ENCODE measurements at places on chromosomes 7 and 10.

- no peak for DNase-seq
Observed at GRCh38 chr7:155295511-155295910, 2.2 kb upstream of the INSIG1 start.

DNA sequence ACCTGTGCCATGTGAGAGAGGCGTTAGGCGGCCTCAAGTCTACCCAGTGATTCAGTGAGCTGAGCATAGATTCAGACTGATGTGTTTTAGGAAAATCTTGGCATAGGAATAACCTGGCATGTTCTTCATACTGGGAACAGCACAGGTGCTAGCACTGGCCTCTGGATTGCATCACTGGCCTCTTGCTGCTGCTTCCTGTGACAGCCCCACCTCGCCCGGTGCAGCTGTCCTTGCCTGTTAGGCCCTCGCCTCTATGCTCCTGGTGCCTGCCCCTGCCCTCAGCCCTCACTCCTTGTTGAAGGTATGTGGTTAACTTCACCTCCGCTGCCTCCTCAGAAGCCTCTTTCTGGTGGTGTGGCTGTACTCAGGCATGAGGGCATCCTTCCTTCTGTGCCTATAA lies 46.2 kb downstream of the BLNK start:
- no peak for DNase-seq

DNA sequence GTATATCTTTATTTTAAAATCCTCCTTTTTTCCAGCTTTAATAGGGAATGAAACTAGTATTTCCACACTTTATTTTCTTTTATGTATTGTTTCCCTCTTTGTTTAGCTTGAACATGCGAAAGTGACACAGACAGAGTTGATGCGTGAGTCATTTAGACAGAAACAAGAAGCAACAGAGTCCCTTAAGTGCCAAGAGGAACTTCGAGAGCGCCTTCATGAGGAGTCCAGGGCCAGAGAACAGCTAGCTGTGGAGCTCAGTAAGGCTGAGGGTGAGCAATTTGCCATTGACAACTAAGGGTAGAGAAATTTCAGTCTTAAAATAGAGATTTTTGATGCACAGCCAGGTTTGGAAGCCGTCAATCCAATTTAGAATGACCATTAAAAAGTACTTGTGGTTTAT lies 73.1 kb downstream of the CYP51A1 start:
- no peak for DNase-seq

GRCh38 chr10:132493246-132493755 lies 44.3 kb upstream of the INPP5A start:
- no peak for DNase-seq

DNA sequence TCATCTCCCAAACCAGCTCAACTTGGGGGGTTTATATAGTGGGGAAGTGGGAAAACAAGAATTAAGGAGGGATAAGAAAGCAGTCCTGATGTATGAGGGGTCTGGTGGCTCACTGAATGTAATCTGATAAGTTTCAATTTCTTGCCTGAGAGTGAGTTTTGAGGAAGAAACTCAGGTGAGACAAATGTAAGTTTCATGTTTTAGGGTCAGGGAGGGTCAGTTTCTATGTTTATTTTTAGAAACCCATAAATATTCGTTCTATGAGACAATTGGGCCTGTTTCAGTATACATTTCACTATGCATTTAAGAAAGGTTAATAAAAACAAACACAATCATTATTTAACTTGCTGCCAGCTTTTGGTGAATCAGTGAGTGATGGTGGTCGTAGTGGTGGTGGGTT lies 128.0 kb upstream of the MBL2 start:
- no peak for DNase-seq

GRCh38 chr10:74677951-74678350 lies 148.4 kb upstream of the KAT6B start:
- DNase-seq: no peak

GRCh38 chr7:158723266-158723665 lies 18.7 kb upstream of the NCAPG2 start:
- no peak for DNase-seq

GRCh38 chr7:67807826-67808225 lies 811.2 kb downstream of the TYW1 start:
- no peak for DNase-seq

GRCh38 chr7:106767498-106768323 lies 97.4 kb upstream of the PIK3CG start:
- no peak for DNase-seq

- no peak for DNase-seq
Observed at GRCh38 chr7:122710916-122711315, 8.2 kb upstream of the RNF148 start.

DNA sequence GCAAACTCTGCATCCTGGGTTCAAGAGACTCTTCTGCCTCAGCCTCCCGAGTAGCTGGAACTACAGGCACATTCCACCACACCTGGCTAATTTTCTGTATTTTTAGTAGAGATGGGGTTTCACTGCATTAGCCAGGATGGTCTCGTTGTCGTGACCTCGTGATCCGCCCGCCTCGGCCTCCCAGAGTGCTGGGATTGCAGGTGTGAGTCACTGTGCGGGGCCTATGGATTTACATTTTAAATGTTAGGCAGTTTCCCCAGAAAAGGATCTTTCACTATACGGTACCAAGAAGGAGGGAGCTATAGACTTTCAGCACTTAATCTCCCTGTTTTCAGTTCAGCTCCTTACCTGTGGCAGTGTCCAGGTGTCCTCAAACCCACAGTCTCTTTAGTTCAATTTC lies 50.8 kb downstream of the SIRT1 start:
- peak; percentile 3 for DNase-seq

DNA sequence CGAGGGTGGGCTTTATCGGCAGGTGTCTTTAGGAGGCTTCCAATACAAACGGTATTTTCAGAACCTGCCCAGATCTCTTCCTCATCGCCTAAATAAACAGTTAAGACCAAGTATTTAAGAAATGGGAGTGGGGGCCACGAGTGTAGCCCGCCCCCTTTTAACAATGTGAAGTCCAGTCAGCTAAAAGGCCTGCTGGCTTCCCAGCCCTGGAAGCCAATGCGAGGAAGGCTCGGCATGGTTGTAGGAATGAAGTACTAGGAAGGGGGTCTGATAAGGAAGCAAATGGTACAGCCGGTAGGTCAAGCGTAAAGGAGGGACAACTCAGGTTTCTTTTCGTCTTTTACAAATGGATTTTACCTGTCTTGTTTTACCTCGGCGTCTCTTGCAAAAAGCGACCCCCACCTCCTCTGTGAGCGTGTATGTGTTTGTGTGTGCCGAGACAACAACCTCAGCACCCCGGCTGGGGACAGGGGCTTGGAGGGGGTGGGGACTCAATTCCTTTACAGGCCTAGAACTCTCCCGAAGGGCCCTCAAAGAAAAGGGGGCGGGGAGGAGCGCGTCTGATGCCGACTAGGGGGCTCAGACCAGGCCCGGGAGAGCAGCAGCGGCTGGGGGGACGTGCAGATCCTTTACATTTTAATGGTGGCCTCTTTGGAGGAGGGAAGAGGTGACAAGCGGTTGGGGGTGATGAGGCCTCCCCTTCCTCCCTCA lies 147.6 kb downstream of the GPR85 start:
- DNase-seq: peak; percentile 85

DNA sequence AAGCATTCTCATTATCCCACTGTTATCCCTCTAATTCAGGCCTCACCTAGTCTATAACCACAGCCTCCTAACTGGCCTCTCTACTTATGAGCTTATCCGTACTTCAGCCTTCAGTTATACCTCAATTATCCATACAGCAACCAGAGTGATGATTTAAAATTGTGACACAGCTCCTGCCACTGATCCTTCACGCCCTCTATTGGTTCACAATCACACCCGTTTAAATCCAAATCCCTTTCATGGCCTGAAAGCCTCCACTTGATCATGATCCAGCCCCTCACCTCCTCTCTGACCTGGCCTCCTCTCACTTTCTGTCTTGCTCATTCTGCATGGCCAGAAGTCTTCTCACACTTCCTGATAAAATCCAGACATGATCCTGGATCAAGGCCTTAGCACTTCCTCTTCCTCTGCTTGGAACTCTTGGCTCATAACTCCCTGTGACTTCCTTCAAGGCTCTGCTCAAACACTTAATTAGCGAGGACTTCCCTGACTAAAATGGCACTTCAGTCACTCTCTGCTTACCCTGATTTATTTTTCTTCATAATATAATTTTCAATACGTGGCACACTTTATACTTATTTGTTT lies 19.0 kb upstream of the TMEM26 start:
- DNase-seq: no peak

GRCh38 chr10:10796061-10796773 lies 221.5 kb upstream of the CELF2 start:
- DNase-seq: peak; percentile 46

DNA sequence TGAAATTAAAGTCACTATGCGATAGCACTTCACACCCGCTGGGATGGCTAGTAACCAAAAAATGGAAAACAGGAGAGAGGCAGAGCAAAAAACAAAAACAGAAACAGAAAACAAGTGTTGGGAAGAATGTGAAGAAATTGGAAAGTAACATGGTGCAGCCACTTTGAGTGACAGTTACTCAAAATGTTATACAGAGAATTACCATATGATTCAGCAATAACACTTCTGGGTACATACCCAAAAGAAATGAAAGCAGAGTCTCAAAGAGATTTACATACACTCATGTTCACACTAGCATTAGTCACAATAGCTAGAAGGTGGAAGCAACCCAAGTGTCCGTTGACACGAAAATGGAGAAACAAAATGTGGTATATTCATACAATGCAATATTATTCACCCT lies 88.6 kb upstream of the KCNIP2 start:
- no peak for DNase-seq

- DNase-seq: peak; percentile 80
Observed at GRCh38 chr10:118459642-118460193, 117.6 kb upstream of the FAM204A start.

GRCh38 chr10:61486738-61487396 lies 33.7 kb upstream of the TMEM26 start:
- no peak for DNase-seq

- no peak for DNase-seq
Observed at GRCh38 chr10:17785276-17785930, 23.7 kb upstream of the MRC1 start.

- DNase-seq: no peak
Observed at GRCh38 chr10:133186416-133187090, 26.5 kb downstream of the KNDC1 start.

- no peak for DNase-seq
Observed at GRCh38 chr7:4683884-4684565, 1.9 kb downstream of the FOXK1 start.

GRCh38 chr7:68642727-68643126 lies 955.5 kb upstream of the AUTS2 start:
- no peak for DNase-seq

- DNase-seq: no peak
Observed at GRCh38 chr7:141369422-141369821, 181.8 kb upstream of the AGK start.

DNA sequence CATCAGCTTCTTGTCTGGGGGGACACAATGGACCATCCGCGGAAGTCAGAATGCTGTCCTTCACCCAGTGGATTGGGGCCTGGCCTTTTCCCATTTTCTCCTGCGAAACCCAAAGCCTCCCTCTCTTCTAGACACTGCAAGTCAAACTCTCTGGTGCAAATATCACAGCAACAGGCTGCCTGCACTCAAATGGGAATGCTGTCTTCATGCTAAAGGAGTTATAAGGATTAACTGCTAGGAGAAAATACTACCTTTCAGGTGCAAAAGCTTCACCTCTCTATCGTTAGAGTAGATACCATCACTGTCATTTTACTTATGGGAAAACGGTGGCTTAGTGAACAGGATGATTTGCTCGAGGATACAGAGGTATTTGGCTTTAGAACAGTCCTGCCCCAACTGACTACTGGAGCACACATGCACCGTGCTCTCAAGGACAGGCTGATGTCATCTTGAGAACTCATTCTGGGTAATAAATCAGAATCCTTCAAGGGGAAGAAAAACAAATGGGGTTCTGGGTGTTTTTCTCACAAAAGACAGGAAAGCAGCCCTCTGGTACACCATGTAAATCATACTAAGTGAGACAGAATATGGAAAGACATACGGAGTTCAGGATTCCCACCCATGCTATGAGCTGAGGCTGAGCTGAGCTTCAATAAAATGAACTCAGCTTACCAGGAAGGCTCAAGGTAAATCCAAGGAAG lies 100.9 kb downstream of the SAMD9 start:
- DNase-seq: no peak

- no peak for DNase-seq
Observed at GRCh38 chr7:50869108-50869725, 86.5 kb upstream of the GRB10 start.

DNA sequence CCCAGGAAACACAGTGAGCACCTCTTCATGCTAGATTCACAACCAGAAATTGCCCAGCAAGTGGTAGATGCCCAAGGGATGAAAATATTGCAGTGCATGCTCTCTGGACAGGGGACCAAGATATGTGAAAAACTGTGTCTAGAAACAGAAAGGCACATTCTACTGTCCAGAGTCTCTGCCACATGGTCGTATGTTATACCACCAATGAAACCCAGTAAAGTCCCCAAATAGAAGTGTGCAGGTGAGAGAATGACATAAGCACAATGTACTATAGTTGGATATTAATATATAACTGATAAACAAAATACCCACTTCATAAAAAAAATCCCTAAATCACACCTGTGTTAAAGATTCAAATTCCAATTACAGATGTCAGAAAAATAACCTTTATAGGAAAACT lies 43.8 kb downstream of the RASGEF1A start:
- no peak for DNase-seq

DNA sequence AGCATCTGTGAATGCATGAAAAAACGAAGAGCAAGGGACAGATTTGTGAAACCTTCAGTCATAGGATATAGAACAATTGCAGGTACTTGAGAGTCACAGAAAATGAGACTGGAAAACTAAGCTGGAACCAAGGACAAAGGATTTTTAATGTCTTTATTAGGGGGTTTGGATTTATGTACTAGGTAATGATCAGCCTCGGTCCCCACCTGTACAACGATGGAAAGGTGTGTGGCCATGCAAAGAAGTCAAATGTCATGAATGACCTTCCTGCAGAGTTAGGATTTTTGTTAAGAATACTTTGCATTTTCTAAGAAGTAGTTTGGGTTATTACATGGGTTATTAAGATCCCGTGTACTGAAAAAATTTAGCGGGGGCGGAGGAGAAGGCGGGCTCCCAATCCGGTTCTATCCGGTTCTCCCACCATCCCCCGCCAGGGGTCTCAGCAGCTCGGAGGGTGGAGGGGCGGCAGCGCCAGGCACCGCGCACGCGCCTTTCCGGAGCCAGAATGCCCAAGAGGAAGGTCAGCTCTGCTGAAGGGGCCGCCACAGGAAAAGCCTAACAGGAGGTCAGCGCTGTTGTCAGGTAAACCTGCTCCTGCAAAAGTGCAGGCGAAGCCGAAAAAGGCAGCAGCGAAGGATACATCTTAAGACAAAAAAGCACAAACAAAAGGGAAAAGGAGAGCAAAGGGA lies 327.5 kb upstream of the PLXDC2 start:
- peak; percentile 83 for DNase-seq

DNA sequence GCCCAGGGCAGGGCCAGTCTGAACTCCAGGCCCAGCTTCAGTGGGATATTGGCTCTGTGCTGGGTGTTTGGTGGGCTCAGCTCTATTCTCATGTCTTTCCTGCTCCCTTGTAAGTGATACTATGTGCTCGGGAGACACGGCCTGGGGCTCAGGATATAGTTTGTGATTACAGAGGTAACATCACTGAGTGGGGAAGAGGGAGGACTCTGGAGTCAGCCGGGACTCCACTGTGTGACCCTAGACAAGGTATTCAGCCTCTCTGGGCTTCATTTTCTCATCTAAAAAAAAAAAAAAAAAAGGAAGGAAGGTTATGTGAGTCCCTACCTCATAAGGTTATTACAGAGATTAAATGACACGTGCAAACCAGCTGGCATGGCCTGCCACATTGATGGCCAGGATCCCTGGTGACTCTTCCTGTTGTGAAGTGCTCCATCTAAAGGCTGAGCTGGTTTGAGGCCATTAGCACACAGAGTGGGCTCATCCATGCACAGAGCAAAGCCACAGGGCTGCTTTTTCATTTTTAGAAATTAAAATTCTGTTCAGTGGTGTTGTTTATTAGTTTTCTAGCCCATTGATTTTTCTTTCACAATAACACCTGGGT lies 15.7 kb downstream of the SLC13A4 start:
- DNase-seq: no peak

Measured in mesendoderm (in vitro differentiated cells).